ENCODE measurements at places on chromosomes 5 and 9.

- DNase-seq = peak; percentile 70
Measured at GRCh38 chr9:133792721-133793470, 54.7 kb upstream of the SARDH start.

DNA sequence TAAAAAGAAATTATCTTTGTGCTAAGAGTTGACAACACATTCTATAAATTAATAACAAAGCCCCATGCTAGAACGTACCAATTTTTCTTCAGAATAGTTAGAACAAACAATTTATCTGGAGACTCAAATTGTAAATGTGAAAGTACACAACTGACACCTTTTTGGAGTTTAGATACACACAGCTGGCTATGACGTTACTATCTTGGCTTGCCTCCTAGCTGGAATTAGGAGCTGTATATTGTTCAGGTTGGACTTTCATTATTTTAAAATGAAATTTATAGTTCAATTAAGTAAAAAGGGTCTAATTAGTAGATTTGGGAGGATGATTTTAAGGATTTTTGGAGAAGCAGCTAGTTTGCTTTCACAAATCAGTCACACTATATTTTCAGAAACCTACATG lies 393.9 kb upstream of the RIOK2 start:
- no peak for DNase-seq

GRCh38 chr9:98006127-98006796 lies 23.1 kb downstream of the ANP32B start:
- no peak for DNase-seq

DNA sequence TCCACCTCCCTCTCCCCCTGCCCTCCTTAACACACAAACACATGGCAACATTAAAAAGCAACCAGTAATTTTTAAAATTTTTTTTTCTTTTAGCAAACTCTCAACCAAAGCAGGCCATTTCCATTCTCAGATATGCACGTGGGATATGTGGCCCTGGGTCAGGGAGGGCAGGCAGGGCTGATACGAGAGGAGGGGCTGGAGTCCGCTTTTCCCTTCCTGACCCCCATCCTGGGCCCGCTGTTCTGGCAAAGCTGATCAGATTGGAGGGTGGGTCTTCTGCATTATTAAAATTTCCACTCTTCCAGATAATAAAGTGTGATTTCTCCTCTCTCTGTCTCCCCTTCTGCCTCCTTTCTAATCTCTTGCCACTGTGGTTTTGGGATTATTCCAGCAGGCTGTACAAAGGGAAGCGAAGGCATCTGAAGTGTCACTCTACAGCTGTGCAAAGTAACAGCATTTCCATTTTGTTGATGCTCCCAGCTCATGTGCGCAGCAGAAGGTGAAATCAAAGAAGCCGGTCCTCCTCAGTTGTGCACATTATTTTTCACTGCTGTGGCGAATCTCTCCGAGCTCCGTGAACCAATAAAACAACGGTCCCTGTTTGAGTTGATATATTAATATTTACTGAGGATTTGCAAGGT lies 12.0 kb downstream of the IRX1 start:
- DNase-seq = no peak

DNA sequence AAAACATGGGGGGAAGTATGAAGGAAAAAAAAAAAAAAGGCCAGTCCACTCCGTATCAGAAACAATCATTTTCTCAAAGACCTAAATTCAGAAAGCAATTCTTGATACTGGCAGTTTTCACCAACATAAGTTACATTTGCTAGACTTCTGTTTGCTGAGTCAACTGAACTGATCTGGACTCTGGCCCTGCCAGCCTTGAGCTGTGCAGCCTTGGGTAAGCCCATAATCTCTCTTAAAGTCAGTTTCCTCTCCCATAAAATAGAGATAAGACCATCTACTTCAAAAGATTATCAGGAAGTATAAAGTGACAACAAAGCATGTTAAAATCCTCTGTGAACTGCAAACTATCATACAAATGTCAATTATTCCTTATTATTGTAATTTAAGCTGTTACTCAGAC lies 106.8 kb downstream of the MAPKAP1 start:
- no peak for DNase-seq

DNA sequence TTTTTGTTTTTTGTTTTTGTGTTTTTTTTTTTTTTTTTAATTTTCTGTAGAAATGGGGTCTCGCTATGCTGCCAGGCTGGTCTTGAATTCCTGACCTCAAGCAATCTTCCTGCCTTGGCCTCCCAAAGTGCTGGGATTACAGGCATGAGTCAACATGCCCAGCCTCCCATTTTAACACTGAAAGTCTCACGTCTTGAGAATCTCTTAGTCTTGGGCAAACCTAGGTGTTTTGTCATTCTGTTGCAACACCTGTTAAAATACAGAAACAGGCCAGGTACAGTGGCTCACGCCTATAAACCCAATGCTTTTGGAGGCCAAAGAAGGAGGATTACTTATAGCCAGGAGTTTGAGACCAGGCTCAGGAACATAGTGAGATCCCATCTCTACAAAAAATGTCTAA lies 599.0 kb downstream of the TLR4 start:
- DNase-seq = no peak
